ENCODE measurements at places on chromosomes 3 and 15.

GRCh38 chr3:160830796-160831195 lies 74.8 kb downstream of the PPM1L start:
- DNase-seq, result no peak

DNA sequence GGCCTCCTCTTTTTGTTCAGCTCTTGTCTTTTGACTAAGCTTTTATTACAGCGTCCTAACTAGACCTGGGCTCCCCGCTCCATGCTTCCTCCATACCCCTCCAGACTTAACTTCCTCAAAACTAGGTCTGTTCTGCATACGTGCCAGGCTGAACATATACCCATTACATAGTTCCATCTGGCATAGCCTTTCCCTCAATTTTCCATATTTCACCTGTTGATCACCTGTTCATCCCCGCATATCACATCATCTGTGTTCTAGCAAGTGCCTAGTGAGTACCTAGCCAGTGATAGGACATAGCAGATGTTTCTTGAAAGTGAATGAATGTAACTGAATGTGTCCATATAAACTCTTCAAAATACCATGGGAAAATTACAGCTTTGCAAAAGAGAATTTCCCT lies 36.0 kb downstream of the PARP14 start:
- no peak for DNase-seq

- no peak for DNase-seq
Measured at GRCh38 chr3:175312791-175313190, 453.7 kb downstream of the NAALADL2 start.

- DNase-seq, result no peak
Measured at GRCh38 chr15:33034588-33034987, 159.9 kb downstream of the FMN1 start.

GRCh38 chr3:9730657-9731205 lies 804 bp upstream of the BRPF1 start:
- DNase-seq, result no peak

DNA sequence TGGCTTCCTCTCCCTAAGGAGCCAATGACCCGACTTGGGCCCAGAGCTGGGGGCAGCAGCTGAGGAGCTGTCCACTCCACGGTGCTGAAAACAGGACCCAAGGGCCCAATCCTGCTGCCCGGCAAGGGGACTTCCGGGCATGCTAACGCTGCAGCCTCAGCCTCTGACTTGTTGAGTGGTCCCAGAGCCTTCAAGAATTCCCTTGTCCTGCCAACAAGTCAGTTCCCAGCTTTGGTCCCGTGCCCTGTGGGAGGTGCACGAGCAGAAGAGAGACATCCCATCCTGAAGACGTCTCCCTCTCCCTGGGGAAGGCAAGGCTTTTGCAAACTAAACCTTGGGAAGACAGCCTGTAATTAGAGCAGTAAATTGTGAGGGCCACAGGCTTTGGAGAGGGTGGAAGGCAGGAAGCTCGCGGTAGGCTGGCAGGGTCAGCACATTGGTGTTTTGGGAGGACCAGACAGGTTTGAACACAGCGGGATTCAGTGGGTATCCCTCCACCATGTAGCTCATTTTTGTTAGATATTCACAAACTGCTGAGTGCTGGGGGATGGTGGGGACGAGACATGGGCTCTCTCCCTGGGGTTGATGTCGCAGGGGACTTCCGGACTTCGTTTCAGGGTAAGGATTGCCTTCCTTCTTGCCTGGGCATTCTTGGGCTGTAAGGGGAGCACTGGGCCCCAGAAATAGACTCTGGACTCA lies 29.8 kb upstream of the PRR23E start:
- DNase-seq, result no peak

- DNase-seq, result no peak
Measured at GRCh38 chr15:63497642-63498467, 6.5 kb upstream of the USP3 start.

GRCh38 chr3:127990051-127990450 lies 62.2 kb upstream of the SEC61A1 start:
- no peak for DNase-seq

- peak; percentile 73 for DNase-seq
Measured at GRCh38 chr3:21158861-21159542, 592.0 kb downstream of the ZNF385D start.

GRCh38 chr3:81622395-81622794 lies 139.1 kb downstream of the GBE1 start:
- DNase-seq, result peak; percentile 3

- no peak for DNase-seq
Measured at GRCh38 chr3:180926526-180926925, 14.1 kb downstream of the FXR1 start.

DNA sequence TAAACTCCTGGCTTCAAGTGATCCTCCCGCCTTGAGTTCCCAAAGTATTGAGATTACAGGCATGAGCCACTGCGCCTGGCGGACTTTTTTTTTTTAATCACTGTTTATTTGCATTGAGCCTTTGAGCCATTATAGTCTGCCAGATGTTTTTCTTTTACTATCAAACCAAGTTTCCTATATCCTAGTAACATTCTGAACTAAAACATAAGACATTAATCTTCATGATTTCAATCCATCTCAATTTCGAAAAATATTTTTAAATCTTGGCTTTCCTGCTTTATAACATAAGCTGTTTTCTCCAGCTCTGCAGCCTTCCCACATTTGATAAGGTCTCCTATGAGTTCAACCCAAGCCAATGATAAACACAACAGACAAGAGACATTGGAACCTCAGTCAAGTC lies 75.4 kb downstream of the UMPS start:
- DNase-seq, result no peak

DNA sequence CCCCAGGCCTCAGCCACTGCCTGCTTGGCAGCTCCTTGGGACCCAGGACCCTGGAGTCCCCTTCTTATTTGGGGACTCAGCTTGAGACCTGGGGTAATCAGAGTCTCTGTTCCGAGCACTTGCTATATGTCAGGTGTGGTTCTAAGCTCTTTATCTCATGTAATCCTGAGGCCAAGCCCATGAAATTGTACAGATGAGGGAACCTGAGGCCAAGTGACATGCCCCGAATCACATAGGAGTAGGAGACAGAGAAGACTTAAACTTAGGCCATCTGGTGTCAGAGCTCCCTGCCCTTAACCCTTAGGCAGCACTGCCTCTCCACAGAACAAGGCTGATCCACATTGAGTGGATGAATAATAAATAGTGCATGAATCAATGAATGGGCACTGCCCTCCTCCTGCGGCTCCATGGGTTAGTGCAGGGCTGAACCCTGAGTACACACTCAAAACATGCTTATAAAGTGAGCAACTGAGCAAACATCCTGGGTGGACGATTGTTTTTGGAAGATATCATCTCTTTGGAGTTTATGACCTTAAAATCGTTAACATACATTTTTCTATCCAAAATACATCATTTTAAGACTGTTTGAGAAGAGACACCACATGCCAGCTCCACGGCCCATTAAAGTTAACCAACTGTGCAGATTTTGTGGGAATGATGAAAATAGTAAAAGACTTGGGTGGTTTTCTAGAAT lies 33.2 kb upstream of the IQSEC1 start:
- DNase-seq, result no peak

DNA sequence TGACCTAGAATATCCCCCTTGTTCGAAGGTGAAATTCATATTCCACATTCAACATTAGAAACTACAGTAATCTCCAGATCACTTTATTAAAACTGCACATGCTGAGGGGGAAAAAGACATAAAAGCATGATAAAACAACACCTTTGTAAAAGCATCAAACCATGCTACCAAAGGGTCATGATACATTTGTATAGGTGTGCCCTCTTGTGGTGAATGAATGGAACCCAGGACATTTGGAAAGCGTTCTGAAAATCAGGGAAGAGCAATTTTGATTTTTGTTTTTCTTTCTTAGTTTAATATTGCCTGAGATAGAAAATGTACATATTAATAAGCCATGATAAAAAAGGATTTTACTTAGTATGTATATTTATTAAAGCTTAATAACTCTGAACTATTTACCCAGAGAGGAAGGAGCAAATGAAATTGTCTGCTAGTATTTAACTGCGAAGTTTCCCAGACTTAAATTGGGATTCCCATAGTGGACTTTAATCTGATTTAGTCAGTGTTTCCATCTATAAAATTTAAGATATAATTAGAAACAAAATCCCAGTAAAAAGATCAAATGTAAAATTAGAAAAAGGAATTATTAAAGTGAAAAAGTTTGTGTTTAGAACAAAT lies 105.8 kb upstream of the ARL6 start:
- DNase-seq, result peak; percentile 19

DNA sequence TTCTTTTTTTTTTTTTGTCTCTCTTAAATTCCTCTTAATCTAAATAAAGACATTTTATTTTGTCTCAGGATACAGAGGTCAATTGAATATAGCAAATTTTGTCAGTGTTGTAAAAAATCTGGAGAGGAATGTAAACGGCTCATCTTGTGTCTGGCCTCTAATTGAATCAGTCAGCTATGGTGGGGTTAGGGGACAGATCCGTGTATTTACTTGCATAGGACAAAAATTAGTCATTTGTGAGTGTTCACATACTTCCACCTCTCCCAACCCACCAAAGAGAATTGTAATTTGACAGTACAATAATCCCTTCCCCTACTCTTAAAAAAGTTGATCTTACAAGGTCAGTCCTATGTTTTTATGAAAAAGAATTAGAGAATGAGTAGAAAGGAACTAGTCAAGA lies 18.3 kb downstream of the PPARG start:
- no peak for DNase-seq

DNA sequence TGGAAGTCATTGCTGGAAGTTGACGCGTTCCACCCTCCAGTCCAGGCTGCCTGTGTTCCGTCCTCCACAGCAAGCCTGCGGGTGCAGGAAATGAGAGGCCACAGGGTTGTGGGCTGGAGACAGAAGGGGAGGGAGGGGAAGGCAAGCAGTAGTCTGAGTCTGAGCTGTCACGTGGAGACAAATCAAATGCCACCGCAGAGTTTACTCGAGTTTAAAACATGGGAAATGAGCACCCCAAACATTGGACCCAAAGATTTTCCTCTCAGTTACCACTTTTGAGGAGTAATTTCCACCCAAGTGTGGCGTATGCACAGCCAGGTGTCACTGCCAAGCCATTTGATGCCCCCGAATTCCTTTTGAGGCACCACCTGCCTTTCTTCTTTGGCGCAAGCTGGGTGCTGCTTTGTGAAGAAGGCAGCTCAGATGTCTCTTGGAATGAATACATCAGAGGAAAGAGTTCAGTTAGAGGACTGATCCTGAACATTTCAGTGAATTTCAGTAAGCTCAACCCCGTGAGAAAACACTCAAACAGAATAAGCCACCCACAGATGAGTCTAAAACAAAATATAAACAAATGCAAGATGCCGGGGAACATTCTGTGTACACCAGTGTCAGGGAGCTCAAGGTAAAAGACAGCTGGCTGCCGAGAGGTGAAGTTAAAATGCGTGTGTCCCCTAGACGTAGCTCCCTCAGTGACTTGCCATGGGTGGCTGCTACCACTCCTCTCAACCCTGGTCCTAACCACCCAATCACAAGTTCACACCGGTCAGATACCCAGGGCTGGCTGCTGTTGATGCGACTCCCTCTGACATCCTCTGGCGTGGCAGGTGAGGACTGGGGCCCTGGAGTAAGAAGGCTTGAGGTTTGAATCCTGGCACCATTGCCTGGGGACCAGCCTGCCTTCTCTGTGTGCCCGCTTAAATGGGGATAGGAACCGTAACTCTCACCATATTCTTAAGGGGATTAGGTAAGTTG lies 203.8 kb downstream of the UACA start:
- DNase-seq, result peak; percentile 15

- DNase-seq, result no peak
Measured at GRCh38 chr15:73359651-73360050, 9.1 kb downstream of the HCN4 start.

DNA sequence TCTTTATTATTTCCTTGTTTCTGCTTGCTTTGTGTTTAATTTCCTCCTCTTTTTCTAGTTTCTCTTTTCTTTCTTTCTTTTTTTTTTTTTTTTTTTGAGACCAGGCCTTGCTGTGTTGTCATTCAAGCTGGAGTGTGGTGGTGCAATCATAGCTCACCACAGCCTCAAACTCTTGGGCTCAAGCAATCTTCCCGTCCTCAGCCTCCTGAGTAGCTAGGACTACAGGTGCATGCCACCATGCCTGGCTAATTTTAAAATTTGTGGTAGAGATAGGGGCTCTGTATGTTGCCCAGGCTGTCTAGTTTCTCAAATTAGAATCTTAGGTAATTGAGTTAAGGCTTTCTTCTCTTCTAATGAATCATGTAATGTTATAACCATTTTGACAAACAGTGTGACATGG lies 22.4 kb downstream of the SLMAP start:
- DNase-seq, result peak; percentile 22

DNA sequence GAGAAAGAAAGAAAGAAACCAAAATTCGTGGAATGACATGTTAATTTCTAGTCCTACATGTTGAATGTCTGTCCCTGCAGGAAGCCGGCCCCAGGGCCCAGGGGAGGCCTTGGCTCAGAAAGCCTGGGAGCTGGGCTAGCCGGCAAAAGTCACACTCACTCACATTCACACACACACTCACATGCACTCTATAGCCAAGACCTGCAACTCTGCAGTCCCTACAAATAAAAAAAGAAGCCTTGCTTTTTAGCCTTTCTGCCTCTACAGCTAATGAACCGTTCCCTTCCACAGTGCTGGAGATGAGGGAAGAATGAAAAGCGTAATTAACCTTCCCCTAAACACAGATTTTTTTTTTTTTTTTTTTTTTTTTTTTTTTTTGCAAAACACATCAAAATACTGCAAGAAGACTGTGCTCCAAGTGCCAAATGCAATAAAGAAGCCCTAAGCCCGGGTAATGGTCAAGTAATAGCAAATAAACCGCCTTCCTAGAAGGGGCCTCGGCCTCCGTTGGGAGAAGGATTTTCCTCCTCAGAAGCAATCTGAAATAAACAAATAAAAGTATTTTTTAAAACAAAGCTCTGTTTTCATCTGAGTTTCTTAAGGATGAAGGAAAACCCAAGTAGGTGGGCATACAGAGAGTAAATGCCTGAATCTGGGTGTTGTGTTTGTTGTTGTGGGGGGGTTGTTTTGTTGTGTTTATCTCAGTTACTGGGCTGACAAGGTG lies 4.3 kb downstream of the MECOM start:
- peak; percentile 63 for DNase-seq

GRCh38 chr3:194976874-194977273 lies 291.2 kb downstream of the FAM43A start:
- no peak for DNase-seq

DNA sequence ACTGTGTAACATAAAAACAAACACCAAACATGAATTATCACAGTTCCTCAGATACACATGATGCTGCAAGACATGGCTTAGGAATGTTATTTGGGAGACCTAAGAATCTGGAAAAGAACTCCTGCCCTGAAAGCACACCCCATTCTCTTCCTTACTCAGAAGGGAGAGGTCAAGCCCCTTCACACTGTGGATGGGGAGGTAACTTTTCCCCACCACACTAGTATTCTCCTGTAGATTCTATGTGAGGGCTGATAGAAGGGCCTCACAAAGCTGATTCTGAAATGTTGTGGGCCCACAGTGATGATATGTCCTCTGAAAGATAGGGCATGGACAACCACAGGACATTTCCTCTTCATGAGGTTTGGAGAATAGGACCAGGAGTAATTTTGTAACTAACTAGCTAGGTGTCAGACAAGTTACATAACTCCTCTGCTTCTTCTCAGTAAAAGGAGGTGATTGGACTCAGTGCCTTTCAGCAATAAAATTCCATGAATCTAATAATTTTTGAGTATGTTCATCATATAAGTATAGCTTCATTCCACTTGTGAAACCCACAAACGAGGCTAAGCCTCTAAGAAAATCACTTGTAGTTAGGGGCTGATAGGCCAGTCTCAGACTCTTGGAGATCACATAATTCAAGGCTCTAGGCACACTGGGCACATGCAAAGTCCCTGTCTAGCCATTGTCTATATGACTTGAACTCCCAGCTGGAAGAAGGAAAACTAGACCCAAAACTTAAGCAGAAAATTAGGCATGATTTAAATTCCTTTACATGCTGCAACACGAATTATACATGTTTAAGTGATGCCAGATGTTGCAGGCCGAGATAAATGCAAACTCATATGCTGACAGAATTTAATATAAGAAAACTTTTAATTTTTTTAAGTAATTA lies 7.5 kb downstream of the PTX3 start:
- peak; percentile 85 for DNase-seq

Measured in fibroblast of the aortic adventitia (primary cell).